ENCODE measurements at places on chromosomes 5 and 9. TPM values are rescaled to one million over a fixed set of nuclear protein-coding genes. Genes with fewer than 3 reads are reported as not detected.

DNA sequence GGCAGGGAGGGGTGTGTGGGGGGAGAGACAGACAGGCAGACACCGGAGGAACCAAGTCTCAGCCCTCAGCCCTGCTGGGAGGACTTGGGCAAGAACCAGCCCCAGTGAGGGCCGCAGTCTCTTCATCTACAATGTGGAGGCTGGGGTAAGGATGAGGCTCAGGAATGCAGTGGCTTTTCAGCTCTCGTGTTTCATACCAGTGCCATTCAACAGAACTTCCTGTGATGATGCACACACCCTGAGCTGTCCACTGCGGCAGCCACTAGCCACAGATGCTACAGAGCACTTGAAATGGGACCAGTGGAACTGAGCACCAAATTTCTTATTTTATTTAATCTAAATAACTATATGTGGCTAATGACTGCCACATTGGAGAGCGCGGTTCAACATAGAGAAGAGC is 10.7 kb downstream of the CAMK2A start:
- DNase-seq: no peak

- peak; percentile 15 for DNase-seq
Observed at GRCh38 chr9:37908698-37909186, 4.8 kb upstream of the SLC25A51 start.

- DNase-seq: no peak
Observed at GRCh38 chr5:116380621-116381020, 194.0 kb downstream of the SEMA6A start.

- no peak for DNase-seq
Observed at GRCh38 chr9:133125941-133126696, 5.1 kb upstream of the RALGDS start.

GRCh38 chr9:137055385-137056364 is 1.8 kb upstream of the ENTPD2 start:
- no peak for DNase-seq

GRCh38 chr5:19950897-19951296 is 37.1 kb downstream of the CDH18 start:
- DNase-seq: no peak

GRCh38 chr9:115590011-115590410 is 472.1 kb upstream of the TNC start:
- no peak for DNase-seq

- DNase-seq: peak; percentile 16
Observed at GRCh38 chr5:145743396-145744061, 91.6 kb downstream of the PRELID2 start.

DNA sequence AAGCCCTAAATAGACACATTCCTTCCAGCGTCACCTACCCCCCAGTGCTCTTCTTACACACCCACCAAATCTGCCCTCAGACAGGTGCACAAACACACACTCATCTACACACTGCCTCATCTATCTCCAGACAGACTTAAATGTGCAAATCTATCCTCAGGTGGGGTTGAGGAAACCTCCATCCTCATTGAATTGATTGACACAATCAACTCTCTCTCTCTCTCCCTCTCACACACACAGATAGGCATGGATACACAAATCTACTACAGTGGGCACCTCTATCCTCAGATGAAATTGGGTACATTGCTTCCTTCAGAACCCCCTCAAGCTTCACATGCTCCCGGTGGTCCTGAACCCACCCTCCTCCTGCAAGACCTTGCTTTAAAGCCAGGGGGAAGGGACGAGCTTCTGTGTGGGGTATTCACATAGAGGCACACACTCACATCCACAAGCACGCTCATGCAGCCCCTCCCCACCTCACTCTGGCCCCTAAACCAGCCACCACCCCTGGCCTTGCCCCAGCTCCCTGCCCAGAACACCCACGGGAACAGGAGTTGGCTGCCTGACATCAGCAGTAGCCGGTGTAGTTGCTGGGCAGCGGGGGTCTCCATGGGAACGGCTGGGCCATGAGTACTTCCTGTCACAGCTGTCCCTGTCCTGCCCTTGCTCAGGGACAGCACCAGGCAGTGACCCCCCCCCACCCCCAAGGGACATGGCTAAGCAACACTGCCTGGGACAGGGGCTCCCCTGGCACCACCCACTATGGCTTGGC is 22.8 kb downstream of the PCDH1 start:
- no peak for DNase-seq

- no peak for DNase-seq
Observed at GRCh38 chr9:109556061-109556460, 58.0 kb upstream of the PTPN3 start.

DNA sequence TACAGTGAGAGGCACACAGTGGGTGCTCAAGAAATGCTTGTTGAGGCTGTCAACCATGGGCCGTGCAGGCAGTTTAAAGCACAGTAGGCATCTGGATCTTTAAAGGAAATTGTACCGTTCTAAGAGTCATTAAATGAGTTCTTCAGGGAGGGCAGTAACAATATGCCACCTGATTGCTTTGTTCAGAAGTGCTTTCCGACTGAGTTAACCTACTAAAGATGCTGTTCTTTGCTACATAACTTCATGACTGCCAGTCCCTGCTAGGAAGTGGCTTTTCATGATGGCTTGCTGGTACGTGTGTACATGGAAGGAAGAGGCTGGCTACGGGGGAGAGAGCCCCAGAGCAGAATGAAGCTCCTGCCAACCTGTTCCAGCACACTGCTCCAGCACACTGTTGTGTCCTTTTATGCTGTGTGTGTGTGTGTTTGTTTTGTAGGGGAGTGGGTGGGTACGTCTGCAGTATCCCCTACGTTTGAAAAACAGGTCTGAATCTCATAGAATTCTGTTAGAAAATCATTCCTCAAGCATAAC is 41.9 kb upstream of the PPP2R2B start:
- no peak for DNase-seq

Gene NKD2
- 3.7 TPM for total RNA-seq

DNA sequence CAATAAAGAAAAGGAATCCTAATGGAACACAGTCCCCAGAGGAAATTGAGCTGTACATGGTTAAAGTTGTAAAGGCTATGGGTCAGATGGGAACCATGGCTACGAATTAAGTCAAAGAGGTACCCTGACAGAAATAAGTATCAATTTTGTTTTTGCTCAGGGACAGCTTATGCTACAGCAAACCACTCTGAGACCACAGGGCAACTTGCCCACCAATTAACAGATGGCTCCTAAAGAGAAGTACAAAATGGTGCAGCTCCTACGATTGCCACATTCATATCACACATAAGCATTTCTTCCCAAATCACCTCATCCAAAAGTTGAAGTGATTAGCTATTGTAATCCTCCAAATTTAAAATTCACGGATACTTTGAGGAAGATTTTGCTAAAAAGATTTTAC is 83.0 kb downstream of the ELAVL2 start:
- DNase-seq: no peak

GRCh38 chr5:175284806-175285205 is 159.2 kb downstream of the DRD1 start:
- no peak for DNase-seq

Gene MZB1
- total RNA-seq: 48.1 TPM

Gene EGFL7
- 0.30 TPM for total RNA-seq

DNA sequence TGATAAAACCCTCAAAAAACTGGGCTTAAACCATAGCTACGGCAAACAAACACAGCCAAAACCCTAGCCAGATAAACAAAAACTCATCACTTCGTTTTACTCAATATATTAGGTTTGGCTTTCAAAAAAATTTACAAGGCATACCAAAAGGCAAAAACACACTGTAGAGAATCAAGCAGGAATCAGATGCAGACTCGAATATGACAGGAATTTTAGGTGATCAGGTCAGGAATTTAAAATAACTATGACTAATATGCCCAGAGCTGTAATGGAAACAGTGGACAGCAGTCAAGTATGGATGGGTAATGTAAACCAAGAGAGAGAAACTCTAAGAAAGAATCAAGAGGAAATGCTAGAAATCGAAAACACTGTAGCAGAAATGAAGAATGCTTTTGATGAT is 26.5 kb upstream of the DOCK2 start:
- DNase-seq: no peak

DNA sequence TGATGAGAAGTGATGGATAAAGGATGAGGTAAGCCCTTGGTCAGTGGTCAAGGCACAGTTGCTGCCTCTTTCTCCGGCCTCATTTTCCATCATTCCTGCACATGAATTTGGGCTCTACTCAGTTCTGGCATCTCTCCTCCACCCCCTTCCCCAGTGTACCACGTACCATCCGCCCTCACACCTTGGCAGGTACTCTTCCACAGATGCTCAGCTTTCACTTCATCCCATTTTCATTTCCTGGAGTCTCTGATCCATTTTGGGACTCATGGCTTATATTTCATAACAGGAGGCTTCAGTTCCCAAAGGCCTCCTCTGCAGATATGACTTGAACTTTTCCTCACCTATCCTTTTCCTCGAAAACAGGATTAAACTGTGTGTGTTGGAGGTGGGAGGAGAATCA is 326.7 kb downstream of the ASTN2 start:
- no peak for DNase-seq

DNA sequence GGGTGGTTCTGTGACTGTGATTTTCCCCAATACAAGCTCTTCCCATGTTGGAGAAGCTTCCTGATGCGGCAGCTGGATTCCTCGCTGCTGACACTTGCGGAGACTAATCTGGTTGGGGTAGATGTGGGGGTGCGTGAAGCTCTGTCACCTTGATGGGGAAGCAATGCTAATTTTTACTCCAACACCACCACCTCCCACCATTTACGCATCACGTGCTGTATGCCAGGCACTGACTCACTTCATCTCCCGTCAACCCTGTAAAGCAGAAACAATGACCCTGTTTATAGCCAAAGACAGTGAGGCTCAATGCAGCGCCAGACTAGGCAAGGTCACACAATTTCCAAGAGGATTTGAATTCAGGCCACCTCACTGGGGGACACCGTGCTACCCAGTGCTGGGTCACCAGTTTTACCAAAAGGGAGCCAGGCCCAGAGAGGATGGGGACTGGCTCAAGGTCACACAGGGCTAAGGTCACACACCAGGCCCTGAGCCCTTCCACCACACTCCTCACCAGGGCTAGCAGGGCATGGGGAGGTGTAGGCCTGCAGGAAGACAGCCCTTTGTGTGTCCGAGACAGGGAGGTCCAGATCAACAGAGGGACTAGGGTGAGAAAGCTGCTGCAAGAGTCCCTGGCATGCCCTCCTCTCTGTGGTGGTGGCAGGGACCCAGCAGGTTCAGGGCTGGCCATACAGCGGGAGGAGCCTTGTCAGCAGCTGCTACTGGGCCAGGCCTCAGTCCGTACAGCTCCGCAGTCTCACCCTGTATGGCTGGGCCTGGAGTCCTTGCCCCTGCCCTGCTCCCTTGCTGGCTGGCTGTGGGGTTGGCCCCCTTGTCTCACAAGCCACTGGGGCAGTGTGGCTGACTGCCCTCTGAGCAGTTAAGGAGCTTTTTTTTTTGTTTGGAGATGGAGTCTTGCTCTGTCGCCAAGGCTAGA is 3.3 kb downstream of the STKLD1 start:
- no peak for DNase-seq

Gene IER5L
- total RNA-seq: 2.4 TPM
